Stimulated activated CD8-positive, alpha-beta memory T cell treated with anti-CD3 and anti-CD28 coated beads, Interleukin-7, amount 100 ng/mL, for 24 hours (primary cell): ENCODE measurements at places on chromosomes 11 and 22.

DNA sequence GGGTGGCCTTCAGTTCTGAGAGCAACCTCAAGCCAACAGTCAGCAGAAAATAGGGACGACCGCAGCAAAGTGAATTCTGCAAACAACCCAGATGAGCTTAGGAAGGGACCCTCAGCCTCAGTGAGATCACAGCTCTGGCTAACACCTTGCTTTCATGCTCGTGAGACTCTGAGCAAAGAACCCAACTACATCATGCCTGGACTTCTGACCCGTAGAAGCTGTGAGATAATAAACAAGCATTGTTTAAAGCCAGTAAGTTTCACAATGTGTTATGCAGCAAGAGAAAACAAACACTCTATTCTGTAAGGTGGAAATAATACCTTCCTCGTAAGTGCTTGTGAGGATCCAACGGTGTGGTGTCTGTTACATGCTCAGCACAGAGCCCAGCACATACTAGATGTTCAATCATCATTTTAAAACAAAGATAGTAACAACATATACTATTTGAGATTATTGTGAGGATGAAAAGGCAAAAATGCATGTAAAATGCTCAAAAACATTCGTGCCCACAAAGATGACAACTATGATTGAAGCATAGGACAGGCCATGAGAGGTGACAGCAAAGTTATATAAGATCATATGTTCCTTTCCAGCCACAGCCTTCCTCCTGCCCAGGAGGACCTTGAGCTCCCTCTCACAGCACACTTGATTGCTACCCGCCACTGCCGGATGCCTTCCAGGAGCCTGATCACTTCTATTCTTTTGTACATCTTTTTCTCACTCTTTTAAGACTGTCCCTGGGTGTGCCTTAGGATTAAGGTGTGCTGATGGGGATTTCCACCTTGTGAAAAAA lies 433.3 kb downstream of the BUD13 start:
- DNase-seq: no peak

- peak; percentile 78 for DNase-seq
Measured at GRCh38 chr11:62612366-62613290, at the start of the genes EML3 and ROM1. Gene EML3 (minus strand): TSS chr11:62612775. CDS start chr11:62612457, 318 bp downstream. Gene ROM1 (plus strand): TSS chr11:62613257. CDS start chr11:62613282, 25 bp downstream.

DNA sequence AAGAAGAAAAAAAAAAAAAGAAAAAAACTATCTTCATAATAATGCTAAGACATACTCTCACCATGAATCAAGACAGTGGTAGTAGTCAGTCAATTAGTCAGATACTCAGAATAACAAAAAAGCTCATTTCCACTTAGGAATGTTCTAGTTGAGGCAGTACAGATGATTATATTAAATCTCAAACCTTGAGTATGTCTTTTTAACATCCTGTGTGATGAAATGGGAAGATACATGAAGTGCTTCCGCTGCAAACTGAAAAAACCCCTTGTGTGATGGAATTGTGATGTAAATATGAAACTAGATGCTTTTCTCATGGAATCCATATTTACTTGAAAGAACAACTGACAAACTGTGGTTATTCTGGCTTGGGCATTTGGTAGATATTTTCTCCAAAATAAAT lies 13.7 kb downstream of the AMOTL1 start:
- DNase-seq: no peak

GRCh38 chr22:48832592-48832991 lies 995.1 kb downstream of the BRD1 start:
- DNase-seq: no peak
